ENCODE measurements at places on chromosomes 13 and 19.
A peak's percentile ranks its signal among the peaks of the same experiment; 100 is the strongest.

DNA sequence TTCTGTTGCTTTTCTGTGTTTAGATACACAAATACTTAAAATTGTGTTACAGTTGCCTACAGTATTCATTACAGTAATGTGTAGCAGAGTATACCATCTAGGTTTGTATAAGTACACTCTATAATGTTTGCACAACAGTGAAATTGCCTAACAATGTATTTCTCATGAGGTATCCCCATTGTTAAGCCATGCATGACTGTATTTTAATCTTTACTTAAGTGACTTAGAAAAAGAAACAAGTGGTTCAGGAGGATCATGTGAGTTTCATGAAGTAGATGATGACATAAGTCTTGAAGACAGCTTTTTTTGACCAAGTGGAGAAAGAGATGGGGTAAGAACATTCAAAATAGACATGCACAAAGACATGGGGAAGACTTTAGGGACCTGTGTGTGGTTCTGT lies 8.4 kb upstream of the KCTD4 start:
- DNase-seq = peak; percentile 92

GRCh38 chr13:84543962-84544361 lies 661.7 kb upstream of the SLITRK1 start:
- DNase-seq = no peak

DNA sequence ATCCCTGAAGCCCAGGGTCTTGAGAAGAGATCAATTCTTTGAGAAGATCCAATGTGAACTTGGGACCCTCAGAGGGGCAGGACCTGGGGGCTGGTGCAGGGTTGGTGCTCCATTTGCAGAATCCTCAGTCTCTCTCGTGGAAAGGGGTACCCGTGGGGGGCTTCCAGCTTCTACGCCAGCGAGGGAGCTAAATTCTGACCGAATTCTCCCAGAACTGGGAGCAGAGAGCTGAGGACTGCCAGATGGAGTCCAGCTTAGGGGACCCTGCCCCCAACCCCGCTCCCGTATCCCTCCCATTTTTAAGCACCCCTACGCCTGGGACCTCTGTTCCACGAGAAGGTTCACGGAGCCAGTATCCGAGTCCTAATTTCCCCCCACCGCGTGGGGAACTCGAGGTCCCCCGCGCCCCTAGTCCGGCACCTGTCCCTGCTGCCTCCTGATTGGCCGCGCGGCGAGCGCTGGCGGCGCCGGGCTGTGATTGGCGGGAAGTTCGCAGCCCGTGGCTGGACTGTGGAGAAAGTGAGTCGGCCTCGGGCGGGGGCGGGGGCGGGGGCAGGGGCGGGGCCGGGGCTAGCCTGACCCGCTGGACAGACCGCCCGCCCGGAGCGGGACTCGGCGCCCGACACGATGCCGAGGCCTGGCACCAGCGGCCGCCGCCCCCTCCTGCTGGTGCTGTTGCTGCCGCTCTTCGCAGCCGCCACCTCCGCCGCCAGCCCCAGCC lies 4.4 kb upstream of the LTBP4 start:
- DNase-seq = peak; percentile 59

DNA sequence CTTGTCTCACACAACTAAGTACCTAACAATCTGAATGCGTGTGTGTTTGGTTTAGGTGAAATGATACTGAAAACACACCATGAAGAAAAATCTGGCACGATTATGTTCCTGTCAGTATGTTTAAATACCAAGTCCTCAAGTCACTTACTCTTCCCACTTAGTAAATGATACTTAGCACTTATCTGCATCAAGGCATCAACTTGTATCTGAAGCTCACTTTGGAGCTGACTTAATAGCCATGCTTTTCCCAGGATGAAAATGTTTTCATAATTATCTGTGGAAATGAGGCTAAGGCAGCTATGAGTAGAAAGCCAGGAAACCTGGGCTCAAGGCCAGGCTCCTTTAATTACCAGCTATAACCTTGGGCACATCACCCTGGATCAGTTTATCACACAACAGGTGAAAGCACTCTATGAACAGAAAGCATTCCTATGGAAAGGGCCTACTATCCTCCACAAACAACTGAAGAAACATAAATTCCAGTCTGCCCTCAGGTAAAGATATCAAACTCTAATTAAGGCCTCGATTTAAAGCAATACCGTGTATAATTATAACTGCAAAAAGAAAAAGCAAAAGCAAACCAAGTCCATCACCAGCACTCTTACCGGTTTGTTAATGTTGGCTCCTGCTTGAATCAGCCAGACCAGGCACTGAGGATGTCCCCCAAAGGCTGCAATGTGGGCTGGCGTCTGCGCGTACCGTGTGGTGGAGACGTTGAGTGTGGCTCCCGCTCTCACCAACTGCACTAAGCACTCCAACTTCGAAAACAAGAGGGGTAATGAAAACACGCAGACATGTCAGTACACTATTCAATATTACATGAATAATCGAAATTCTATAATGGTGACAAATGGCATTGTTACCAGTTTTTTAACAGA lies 4.6 kb downstream of the ANKRD10 start:
- no peak for DNase-seq

DNA sequence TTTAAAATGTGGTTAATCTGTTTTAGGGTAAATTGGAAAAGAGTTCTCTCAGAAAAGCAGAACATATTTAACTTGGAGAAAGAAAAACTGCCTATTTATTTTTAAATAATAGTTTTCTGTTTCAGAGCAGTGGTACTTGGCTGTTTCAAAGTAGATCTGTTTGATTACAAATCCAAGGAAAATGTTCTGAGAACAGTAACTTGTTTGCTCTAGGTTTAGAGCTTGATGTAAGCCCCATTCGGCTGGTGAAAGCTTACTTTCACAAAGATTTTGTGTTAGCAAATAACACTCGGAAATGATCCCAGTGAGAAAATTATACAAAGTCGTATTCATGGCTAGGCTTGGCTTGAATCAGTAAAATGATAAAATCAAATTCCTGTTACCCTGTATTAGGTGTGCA lies 395.8 kb upstream of the GPC6 start:
- no peak for DNase-seq

DNA sequence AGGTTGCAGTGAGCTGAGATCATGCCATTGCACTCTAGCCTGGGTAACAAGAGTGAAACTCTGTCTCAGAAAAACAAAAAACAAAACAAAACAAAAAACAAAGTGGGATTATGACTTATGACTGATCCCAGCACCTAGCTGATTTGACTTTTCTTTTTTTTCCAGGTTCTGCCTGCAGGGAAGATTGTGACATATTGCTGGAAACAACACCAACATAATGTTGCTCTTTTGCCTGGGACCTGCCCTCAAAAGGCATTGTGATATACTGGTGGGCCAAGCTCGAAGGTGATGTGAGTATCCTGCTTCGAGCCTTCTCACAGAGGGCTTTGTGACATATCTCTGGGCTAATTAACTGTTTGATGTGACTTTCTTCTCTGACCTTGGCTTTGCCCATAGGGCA lies 42.0 kb upstream of the ZNF43 start:
- DNase-seq = no peak

DNA sequence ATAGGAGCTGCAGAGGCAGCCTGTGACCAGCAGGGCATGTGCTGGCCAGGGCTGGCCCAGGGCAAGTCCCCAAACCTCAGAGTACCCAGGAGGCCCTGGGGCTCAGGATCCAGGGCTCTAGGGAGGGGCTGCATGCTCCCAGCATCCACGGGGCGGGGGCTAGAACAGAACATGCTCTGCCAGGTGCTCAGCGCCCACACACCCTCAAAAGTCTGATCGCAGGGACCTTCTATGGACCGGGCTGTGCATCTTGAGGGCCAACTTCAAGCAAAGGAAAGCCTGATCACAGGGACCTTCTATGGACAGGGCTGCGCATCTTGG lies 33.5 kb downstream of the ELL start:
- DNase-seq = no peak

DNA sequence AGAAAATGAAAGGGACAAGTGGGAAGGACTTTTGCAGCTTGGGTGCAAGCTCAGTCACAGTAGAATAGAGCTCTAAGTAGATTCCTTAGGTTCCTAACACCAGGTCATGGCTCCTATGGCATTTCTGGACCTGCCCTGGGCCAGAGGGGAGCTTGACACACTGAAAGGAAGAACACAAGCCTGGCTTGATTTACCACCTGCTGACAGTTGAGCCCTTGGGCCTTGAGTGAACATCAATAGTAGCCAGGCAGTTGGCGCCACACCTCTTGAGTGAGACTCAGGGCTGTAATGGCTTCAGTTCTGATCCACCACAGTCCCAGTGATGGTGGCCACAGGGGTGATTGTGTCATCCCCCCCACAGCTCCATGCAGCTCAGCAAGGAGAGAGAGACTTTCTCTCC lies 221.9 kb upstream of the PCDH17 start:
- DNase-seq = no peak

DNA sequence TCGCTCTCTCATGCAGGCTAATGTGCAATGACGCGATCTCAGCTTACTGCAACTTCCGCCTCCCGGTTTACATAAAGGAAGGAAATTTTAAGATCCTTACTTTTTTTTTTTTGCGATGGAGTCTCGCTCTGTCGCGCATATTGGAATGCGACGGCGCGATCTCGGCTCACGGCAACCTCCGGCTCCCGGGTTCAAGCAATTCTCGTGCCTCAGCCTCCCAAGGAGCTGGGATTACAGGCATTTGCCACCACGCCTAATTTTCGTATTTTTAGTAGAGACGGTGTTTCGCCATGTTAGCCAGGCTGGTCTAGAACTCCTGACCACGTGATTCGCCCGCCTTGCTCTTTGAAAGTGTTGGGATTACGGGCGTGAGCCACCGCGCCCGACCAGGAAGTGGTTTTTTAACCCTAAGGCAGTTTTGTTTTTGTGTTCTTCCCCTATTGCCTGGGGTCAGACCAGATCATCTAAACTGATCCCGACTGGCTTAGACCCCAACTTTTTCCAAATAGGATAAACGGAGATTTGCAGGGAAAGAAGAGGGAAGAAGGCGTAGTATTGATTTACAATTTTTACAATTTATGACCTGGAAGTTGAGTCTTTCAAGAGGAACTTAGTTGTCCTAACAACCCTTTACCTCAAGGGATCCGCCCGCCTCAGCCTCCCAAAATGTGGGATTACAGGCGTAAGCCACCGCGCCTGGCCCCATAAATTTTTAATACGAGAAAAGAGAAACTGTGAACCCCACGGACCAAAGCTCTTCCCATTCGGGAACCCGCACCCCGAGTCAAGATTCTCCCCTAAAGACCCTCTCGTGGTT lies 142.0 kb downstream of the ZNF737 start:
- DNase-seq = peak; percentile 69

DNA sequence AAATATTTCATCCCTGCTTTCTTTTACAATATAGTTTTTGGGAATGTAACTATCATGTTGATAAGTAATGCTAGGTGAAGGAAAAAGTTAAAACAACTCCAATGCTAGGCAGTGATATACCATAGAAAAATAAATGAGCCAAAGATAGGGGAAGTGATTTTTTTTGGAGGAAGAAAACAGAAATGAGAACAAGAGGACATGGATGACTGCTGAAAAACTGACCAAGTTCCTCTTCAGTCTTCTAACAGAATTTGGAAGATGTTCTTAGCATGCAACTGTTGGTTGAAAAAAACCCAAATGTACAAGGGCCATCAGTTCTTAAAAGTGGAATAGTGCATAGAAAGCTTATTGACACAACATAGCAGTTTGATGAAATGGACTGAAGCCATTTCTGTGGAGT lies 262.5 kb upstream of the STARD13 start:
- no peak for DNase-seq

DNA sequence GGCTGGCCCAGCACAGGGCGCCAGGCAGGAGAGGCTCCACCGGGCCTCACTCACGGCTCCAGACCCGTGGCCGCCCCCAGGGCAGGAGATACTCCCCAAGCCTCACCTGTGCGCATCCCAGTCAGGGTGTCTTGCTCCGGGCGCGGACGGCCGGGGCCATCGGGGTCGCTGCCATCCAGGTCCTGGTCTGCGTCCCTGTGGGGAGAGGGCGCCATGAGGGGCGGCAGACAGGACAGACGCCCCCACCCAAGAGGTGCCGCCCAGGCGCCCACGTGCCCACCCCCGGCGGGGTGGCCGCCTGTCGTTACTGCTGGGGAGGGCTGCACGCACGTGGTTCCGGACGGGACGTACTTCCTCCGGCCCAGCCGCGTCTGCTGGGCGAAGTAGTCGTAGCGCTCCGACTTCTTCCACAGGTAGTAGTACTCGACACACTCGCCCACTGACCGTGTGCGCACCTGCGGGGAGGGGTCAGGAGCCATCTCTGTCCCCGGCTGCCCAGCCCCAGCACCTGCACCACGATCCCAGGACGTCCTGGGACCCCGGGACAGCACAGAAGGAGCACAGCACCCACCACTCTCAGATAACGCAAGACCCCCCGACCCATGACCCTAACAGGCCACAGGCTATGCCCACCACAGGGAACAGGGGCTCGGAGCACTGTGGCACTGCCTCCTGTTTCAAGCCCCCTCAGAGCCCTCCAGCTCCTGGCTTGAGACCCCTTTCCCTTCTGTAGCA lies 17.4 kb upstream of the PLPP2 start:
- DNase-seq = no peak

GRCh38 chr19:19004144-19004543 lies 29.2 kb downstream of the SUGP2 start:
- no peak for DNase-seq

DNA sequence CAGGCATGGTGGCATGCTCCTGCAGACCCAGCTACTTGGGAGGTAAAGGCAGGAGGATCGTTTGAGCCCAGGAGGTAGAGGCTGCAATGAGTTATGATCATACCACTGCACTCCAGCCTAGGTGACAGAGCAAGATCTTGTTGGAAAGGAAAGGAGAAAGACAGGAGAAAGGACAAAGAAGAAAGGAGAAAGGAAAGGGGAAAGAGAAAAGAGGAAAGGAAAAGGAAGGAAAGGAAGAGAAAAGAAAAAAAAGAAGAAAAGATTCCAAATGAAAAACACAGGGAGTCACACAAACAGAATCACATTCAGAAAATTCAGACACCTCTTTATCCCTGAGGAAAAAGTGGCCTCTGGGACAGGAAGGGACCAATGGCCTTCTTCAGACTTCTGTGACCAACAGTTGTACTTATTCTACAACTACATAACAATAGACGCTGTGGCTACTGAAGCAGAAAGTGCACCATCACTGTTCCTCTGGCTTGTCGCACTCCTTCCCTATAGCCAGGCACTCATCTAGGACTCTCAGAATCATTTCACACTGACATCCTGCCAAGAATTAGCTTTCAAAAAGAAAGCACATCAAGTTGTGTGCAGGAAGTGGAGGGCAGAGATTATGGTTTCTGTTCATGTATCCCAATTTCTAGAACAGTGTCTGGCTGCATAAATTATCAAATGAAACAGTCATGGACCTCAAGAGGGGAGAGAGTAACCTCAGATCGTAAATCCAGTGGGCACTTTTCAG lies 5.9 kb downstream of the MTMR6 start:
- DNase-seq = no peak

GRCh38 chr19:19305696-19306095 lies 14.6 kb downstream of the SUGP1 start:
- DNase-seq = no peak
